ENCODE measurements at places on chromosomes 5 and 9.

GRCh38 chr9:108654566-108654965 is 201.2 kb downstream of the ACTL7B start:
- DNase-seq: peak; percentile 39

DNA sequence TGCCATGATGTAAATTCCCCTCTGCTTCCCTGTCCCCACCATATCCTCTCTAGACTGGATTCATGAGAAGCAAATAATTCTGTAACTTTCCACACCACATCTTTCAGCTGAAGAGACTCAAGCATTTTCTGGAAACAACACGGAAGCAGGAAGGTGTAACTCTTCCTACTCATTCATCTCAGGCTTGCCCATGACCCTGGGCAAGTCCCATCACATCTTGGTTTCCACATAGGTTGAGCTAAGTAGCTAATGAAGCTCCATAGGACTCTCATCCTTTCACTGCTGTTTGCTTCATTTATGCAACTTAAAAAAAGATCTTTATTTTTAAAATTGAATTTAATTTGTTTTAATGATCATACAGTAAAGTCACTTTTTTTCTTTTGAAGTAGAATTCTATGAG is 32.7 kb upstream of the STARD4 start:
- no peak for DNase-seq

DNA sequence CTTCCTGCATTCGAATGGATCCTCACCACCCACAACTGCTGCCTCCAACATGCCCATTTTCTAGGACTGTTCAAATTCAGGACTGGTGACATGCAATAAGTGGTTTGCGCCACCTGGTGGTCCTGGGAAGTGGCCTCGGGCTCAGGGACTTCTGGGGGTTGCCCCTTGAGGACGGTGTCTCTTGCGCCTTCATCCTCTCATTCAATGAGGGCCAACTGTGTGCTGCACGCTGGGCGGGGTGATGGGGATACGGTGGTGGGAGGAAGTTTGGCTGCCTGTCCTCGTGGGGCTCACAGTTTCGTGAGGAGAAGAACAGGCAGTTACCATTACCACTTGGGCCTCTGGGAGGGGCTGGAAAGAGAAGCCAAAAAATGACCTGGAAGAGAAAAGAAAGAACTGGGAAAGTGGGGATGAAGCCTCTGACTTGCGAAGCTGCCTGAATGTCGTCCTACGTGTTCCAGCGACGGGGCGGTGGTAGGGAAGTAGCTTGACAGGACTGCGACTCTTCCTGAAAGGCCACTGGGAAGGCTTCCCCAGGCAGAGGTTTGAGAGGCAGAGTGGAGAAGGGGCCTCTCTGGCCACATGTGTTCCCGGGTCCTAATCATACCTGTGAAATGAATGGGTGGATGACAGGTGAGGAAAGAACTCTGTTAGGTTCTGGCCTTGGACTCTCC is 49.0 kb downstream of the PSD2 start:
- DNase-seq: peak; percentile 55

GRCh38 chr9:12776513-12777055 is 1.8 kb downstream of the LURAP1L start:
- peak; percentile 73 for DNase-seq

- peak; percentile 86 for DNase-seq
Measured at GRCh38 chr5:44875661-44876605, 67.2 kb downstream of the MRPS30 start.

GRCh38 chr5:956941-957747 is 51.5 kb upstream of the NKD2 start:
- DNase-seq: peak; percentile 84

DNA sequence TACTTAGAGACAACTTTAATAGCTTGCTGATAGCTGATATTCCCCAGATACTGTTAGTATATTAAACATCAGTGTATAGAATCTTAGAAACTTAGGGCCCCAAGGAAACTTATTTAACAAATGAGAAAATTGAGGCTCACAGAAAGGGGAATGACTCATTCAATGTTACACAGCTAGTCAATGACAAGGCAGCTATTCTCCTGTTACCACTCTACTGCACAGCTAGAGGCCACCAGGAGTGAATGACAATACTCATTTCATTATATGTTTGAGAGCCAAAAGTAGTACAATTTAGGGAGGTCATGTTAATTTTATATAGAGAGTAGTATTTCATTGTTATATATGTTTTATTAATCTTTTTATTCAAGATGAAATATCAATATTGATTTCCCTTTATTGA is 33.2 kb upstream of the PCDHB1 start:
- no peak for DNase-seq

GRCh38 chr9:134764473-134765269 is 115.9 kb upstream of the FCN2 start:
- DNase-seq: no peak

DNA sequence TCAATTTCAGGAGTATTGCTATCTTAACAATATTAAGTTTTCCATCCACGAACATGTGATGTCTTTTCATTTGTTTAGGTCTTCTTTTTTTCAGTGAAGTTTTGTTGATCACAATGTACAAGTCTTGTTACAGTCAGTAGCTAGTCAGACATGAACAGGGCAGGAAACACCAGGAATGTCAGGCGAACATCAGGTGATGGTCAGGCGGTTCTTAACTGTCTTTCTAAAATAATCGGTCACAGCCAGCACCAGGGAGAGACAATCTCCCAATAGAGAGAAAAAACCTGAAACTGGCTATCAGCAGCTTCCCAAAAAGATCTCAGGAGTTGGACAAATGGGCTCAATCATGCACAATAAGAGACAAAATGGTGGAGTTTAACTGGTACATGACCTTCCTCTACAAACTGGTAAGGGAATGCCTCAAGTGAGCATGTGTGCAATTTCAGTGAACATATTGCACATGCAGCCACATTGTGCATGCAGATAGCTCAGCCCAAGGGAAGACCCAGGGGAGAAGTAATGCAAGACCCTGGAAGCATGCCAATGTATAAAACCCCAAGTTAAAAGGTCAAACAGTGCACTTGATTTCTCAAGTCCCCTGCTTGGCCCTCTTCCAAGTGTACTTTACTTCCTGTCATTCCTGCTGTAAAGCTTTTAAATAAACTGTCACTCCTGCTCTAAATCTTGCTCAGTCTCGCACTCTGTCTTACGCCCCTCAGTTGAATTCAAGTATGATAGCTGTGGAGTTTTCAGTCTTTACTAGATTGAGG is 176.1 kb upstream of the RASEF start:
- no peak for DNase-seq

GRCh38 chr9:35273591-35273990 is 111.8 kb downstream of the UNC13B start:
- DNase-seq: no peak

DNA sequence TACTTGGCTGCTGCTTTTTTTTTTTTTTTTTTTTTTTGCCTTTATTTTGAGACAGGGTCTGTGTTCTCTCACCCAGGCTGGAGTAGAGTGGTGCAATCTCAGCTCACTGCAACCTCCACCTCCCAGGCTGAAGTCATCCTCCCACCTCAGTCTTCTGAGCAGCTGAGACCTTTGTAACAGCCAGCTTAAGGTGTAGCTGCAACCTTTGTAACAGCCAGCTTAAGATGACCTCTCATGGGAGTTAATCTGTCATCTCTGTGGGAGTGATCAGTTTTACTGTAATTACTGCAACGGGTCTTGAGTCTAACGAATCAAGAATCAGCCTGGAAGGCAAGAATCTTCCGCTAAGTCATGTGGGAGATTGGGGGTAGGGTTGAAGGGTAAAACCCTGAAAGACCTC is 31.6 kb upstream of the SNX2 start:
- DNase-seq: no peak

DNA sequence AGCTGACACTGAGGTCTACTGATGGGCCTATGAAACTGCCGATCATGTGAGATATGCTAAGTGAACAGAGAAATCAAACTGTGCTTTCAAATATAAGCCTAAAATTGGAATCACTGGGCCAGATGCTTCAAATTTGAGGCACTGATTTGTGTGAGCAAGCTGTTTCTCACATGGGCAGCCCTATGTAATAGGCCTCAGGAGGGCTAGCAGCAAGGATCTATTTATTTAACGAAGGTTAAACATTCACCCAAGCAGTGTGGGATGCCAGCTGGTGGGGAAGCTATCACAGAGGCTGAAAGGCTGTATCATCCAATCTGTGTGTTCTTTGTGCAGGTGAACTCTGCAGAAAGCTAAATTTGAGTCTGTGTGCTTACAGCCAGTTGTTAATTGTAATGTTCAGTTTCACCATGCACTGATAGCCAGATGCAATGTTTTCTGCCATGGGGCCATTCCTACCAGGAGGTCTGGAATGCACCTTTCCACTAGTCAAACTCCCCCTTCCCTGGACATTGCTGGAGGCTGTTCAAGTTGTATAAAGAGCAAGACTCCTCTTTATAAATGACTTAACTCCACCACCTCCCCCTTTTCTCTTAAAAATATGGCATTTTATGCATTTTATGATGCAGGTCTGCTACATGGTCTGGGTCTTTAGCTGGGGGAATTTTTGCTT is 228.9 kb downstream of the SH3GL2 start:
- DNase-seq: no peak

- DNase-seq: no peak
Measured at GRCh38 chr5:154291917-154292316, 101.4 kb downstream of the GALNT10 start.

- no peak for DNase-seq
Measured at GRCh38 chr9:698954-699353, 142.5 kb upstream of the DMRT1 start.
